Smooth muscle cell of the pulmonary artery (primary cell): ENCODE measurements at places on chromosomes 6 and 20. TPM values are rescaled to one million over a fixed set of nuclear protein-coding genes. Genes with fewer than 3 reads are reported as not detected.

TNNC2 gene
- 0.39 TPM in 1 of 2 replicates, not detected in the other for total RNA-seq

SCUBE3 gene
- 11.8 and 153 TPM in 2 replicates for total RNA-seq

CST5 gene
- not detected in 2 replicates for total RNA-seq

POM121L2 gene
- total RNA-seq = not detected in 2 replicates

PREX1 gene
- total RNA-seq = 20.5 and 32.2 TPM in 2 replicates
